ENCODE measurements at places on chromosomes 2 and 18.

- DNase-seq: no peak
These were observed 23.4 kb upstream of the CYP1B1 start for GRCh38 chr2:38099099-38100028.

- DNase-seq: no peak
These were observed 241.6 kb downstream of the HRH4 start for GRCh38 chr18:24702001-24702515.

DNA sequence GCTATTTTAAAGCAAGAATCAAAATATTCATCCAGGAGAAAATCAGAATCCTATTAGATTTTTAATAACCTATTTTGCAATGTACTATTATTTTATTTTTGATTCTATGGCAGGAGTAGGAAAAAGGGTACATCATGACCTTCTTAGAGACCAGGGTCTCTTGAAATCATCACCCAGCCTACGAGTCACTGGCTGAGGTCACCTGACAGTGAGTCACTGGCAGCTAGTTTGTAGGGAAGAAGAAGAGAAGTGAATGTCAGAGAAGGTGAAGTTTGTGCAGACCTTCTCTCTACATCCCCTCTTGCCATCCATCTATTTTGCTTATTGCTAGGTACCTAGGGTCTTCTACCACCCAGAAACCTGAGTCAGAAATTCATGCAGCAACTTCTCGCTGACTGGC, 144.2 kb downstream of the ALK start:
- DNase-seq: no peak

DNA sequence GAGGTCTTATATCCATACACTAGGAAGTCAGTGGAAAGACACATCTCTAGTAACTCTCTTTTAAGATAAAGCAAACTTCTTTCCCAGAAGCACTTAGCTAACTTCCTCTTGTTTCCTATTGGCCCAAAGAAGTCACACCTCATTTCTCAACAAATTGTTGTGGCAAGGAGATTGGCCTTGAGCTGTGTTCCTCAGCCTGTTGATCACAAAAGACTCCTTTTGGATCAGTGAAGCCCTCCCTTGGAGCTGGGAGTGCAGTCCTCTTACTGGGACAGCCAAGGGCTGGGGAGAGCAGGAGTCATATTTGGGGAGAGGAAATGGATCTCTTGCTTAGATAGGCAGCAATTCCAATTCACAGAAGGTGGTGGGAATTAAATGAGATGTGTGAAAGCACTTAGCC, 51.2 kb upstream of the DAPL1 start:
- DNase-seq: no peak

GRCh38 chr2:10538224-10538894, 90.2 kb upstream of the ODC1 start:
- DNase-seq: no peak

GRCh38 chr2:127700527-127701192, 637 bp upstream of the SFT2D3 start:
- DNase-seq: peak; percentile 34

GRCh38 chr18:5052491-5052890, 144.6 kb downstream of the AKAIN1 start:
- DNase-seq: no peak

DNA sequence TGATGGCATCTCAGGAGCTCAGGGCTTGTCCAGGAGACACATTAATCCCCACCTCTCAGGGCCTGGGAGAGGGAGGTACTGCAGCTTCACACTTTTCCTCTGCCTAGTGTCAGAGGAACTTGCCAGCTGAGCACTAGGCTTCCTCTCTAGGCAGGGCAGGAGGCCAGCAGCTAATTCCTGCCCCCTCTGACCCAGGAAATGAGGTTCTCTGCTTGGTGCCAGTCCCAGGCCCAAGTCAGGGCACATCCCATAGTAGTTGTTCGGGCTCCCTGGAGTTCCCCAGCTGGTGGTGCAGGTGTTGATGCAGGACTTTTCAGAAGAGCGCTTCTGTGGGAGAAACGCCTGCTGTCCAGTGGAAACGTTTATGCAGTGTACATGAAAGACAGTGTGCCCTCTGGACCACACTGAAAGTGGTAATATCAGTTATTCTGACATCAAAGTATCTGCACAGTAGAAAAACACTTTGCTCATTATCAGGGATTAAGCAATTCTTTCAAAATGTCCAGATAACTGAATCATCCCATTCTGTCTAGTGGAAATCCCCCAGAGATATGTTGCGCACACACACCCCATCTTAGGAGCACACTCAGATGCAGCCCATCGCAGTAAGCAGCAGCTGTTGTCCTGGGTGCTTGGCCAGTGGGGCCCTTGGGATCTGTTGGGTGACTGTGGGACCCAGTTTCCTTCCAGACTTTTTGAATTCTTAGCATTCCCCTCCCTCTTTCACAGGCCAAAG, 17.8 kb upstream of the SCLY start:
- no peak for DNase-seq

DNA sequence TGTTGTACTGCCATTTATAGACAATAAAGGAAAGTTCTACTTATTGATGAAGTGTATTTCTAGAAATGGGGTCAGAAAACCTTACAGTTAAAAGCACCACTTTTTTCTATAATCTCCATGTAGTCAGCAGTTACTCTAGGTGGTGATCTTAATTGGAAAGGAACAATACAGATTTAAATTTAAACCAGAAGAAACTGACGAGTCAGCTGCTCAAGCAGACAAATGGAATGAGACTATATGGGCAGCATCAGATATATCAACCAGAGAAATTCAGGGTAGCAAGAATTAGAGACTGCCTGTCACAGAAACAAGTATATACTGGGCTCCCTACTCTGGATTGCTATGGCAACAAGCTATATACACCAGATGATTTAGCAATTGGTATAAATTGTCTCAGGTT, 99.6 kb upstream of the SCG2 start:
- no peak for DNase-seq

- no peak for DNase-seq
These were observed 20.3 kb upstream of the EHBP1 start for GRCh38 chr2:62685256-62685655.

DNA sequence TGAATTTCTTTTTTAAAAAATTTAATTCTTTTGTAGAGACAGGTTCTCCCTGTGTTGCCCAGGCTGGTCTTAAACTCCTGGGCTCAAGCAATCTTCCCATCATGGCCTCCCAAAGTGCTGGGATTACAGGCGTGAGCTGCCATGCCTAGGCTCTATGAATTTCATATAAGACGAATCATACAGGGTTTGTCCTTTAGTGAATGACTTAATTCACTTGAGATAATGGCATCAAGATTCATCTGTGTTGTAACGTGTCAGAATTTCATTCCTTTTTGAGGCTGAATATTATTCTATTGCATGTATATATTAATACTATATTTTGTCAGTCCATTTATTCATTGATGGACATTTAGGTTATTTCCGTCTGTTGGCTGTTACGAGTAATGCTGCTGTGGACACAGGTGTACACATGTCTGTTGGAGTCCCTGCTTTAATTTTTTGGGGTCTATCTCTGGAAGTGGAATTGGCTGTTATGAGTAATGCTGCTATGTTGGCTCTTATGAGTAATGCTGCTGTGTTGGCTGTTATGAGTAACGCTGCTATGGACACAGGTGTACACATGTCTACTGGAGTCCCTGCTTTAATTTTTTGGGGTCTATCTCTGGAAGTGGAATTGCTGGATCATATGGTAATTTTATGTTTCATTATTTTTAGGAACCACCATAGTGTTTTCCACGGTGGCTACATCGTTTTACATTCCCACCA, 210.6 kb downstream of the CAMKMT start:
- DNase-seq: no peak

DNA sequence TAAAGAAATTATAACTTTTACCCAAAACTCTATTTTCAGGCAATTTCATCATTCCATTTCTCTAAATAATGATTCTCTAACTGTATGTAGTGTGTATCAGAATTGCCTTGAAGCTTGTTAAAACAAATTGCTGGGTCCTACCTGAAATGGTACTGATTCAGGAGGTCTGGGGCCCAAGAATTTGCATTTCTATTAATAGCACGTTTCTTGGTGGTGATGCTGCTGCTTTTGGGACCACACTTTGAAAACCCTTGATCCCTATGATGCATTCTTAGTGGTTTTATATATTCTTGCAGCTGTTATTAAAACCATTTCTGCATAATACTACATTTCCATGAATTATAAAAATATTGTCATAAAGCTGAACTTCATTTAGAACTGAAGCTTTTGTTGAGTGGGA, 140.7 kb downstream of the NCK2 start:
- no peak for DNase-seq

All from CD4-positive, alpha-beta T cell treated with Interleukin-2 at 100 ng/mL for 4 hours (primary cell).